ENCODE measurements at places on chromosomes 1 and 21. TPM values are rescaled to one million over a fixed set of nuclear protein-coding genes. Genes with fewer than 3 reads are reported as not detected.

Gene FMN2
- polyA plus RNA-seq: 0.14 TPM

Gene CFAP45
- 1.3 TPM for polyA plus RNA-seq

Gene FAM110D
- 2.4 TPM for polyA plus RNA-seq

Gene CLCNKB
- polyA plus RNA-seq: 0.34 TPM

Gene ST6GALNAC3
- polyA plus RNA-seq: 1.2 TPM

Measured in thymus (tissue), 14 donors.